ENCODE measurements at places on chromosomes 1 and 21. TPM values are rescaled to one million over a fixed set of nuclear protein-coding genes. Genes with fewer than 3 reads are reported as not detected.
A peak's percentile ranks its signal among the peaks of the same experiment; 100 is the strongest.

DNA sequence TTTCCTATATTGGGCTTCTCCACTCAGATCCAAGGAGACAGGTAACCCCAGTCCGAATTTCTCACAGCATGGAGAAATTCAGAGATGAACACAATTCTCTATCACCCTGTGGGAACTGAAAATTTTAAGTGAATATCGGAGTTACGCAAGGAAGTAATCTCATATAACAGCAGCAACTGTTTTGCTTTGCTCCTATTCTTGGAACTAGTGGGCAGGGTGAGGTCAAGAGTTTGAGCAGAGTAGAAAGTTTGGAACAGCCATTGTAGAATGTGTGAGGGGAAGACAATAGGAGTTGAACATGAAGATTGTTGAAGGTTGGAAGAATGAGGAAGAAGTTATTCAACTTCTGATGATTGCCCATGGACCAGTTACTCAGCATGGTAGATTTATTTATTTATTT is 24.3 kb upstream of the SLC35D1 start:
- DNase-seq = no peak

DNA sequence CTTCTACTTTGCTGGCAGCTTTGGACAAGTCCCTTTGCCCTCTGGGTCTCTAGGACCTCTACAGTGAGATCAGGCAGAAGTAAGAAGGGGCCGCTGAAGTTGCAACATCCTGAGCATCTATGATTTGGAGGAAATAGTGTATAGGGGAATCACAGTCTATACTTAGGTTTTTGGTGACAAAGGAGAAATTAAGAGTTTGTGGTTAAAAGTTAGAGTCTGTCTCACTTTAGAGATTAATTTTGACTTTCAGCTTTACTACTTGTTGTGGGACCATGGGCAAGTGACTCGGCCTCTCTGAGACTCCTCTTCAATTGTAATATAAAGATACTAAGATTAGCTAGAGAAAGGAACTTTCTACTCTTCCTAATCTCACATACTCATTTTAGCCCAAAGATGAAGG is 33.1 kb upstream of the LMX1A start:
- no peak for DNase-seq

DNA sequence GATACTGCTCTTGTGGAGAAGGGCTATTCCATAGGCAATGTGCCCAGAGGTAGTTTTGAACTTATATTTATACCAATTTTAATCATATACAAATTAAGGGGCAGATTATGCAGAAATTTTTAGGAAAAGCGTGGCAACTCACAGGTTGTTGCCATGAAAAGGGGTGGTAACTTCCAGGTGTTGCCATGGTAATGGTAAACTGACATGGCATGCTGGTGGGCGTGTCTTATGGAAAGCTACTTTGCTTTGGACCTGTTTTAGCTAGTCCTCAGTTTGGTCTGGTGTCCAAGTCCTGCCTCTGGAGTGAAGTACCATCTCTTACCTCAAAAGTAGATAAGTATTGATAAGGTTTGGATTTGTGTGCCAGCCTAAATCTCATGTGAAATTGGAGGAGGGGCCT is 7.9 kb upstream of the IL23R start:
- DNase-seq = no peak

- no peak for DNase-seq
Measured at GRCh38 chr1:236123563-236123962, 18.8 kb upstream of the GPR137B start.

Gene SNIP1
- 21.3 TPM for total RNA-seq

Gene CCDC185
- not detected for total RNA-seq

DNA sequence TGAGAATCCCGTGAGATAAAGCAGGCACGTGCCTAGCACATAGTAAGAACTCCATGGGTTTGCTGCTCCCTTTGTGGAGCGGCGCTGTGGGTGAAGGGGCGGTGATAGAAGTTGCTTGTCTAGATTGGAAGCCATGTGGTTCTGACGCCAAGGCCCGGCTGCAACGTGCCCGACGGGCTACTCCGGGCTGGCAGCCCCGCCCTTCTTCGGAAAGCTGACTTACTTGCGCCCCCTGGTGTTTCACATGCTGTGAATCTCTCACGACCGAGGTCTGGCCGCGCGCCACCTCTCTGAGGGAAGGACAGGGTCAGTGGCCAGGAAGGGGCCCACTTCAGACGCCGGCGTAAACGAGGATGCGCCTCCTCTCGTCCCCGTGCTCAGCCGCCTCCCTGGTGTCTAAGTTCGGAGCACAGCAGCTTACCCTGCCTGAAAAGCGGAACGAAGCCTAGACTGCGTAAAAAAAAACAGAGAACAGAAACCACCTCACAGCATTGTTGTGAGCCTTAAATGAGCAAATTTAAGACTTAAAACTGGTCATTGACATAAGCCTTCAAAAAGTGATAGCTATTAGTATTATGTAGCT is 42.6 kb upstream of the WNT2B start:
- DNase-seq = peak; percentile 98

GRCh38 chr1:230463760-230464159 is 37.6 kb upstream of the PGBD5 start:
- DNase-seq = no peak

Gene MIXL1
- 0.38 TPM for total RNA-seq

Gene DYNLT5
- total RNA-seq = 0.65 TPM

GRCh38 chr1:61043010-61043820 is 39.1 kb upstream of the NFIA start:
- DNase-seq = peak; percentile 93

- DNase-seq = no peak
Measured at GRCh38 chr1:27949027-27949426, 10.7 kb upstream of the XKR8 start.

DNA sequence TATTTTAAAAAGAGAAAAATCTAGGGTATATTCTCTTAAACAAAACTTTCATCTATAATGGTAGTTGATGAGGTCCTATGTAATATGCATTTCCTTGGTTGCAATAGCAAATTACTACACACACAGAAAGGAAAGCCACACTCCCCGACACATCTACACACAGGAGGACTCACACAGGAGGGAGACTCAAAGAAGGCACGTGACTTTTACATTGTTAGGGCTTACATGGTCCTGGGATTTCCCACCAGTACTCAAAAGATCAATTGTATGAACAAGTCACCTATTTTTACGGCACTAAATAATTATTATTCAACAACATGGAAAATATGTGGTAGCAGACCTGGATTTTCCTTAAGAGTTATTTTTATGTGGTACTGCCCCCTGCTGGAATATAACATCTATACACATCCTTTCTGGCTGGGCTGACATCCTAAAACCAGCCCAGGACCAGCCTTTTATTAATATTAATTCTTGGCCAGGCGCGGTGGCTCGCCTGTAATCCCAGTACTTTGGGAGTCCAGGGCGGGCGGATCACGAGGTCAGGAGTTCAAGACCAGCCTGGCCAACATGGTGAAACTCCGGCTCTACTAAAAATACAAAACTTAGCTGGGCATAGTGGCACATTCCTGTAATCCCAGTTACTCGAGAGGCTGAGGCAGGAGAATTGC is 33.9 kb upstream of the LGALS8 start:
- no peak for DNase-seq

- DNase-seq = no peak
Measured at GRCh38 chr1:38029685-38030511, 16.7 kb downstream of the POU3F1 start.

Gene SPAG17
- total RNA-seq = not detected

GRCh38 chr1:240613356-240614142 is 1.6 kb upstream of the GREM2 start:
- no peak for DNase-seq

Gene OR2M7
- not detected for total RNA-seq

Gene SPATA45
- not detected for total RNA-seq

GRCh38 chr1:187143783-187144182 is 315.0 kb downstream of the PLA2G4A start:
- no peak for DNase-seq

- no peak for DNase-seq
Measured at GRCh38 chr1:32221581-32221979, 573 bp downstream of the TMEM234 start.

- no peak for DNase-seq
Measured at GRCh38 chr1:225435487-225435886, 7.6 kb upstream of the LBR start.

- DNase-seq = no peak
Measured at GRCh38 chr1:118461154-118461553, 276.1 kb upstream of the SPAG17 start.

Gene C1orf87
- total RNA-seq = 0.14 TPM

DNA sequence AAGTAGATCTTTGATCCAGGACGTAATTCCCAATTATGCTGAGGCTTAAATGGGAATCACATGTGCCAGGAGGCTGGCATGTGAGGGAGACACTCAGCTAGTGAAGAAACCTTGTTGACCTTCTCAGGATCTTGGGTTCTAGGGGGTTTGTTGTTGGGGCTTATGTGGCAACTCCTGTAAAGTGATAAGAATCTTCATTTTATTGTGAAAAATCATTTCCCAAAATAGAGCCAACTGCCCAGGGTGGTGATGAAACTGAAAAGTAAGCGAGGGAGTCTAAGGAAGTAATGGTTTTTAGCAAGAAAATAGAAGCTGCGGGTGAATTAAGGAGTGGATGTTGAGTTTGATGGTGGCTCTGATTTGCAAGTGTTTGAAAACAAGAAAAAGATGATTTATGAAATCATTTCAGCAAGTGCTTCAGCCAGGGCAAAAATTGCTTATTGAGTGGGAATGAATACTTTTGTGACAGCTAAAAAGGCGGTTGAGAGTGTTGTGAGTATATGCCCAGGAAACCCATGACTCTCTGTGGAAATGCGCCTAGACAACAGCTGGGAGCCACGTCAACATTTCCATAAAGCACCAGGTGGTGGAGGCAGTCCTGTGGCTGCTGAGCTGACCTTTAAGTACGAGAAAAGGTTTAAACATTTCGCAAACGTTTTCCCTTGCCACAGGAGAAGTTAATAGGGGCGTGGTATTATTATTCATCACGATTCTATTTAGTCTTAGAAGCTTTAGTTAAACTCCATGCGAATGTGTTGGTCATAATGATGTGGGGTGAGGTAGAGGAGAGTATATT is 102.7 kb downstream of the HMGB4 start:
- DNase-seq = no peak

DNA sequence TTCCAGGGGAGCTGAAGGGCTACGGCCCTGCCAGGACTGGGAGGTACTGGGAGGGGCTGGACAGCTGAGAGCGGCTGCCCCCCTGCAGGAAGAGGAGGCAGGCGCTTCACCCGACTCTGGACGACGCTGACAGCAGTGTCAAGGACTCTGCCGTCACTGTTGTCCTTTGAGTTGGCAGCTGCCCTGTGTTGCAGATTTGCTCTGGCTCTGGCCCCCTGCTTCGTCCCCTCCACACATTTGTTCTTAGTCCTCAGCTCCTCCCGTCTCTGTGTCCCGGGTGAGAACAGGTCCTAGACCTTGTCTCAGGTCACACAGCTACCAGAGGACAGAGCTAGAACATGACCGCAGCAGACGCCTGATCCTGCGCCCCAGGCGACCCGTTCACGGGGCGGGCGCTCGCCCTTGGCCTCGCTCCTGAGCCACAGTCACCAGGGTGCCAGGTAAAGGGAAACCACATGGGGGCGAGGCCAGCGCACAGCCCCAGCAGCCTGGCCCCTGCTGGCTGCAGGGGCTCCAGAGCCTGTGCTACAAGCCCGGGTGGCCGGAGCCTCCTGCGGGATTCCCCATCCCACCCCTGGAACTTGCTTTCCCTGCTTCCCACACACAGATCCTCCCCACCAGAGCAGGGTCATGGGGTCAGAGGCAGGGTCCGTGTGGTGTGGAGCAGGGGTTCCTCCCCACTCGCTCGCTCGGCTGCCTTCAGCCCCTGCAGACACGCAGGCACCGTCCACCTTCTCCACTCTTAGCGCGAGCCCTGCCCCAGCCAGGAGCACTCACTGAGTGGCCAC is 10.7 kb upstream of the NPHP4 start:
- DNase-seq = peak; percentile 29

Gene RGL1
- 15.9 TPM for total RNA-seq

DNA sequence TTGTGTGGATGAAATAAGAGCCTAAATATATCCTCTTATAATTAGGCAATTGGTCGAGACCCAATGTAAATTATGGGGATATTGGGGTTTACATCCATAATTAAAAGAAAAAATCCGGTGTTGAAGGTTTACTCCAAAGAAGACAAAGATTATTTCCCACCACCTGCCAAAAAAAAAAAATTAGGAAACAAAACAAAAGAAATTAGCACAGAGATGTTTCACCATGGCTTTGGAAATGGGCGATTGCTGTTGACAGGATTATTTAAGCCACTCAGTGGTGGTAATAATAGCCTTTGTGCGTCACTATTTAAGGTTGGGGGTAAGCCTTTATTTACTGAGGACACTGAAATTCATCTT is 585 bp upstream of the GLRX2 start:
- DNase-seq = no peak

GRCh38 chr1:161258439-161259344 is at the start of gene PCP4L1:
TSS of gene PCP4L1 (plus strand) at chr1:161258745. CDS start at chr1:161258975, 230 bp downstream.
- DNase-seq = peak; percentile 58

- no peak for DNase-seq
Measured at GRCh38 chr1:232923739-232924386, 26.5 kb upstream of the NTPCR start.

Data from mucosa of descending colon (tissue), 3 donors.